ENCODE measurements at places on chromosomes 2 and 18. TPM values are rescaled to one million over a fixed set of nuclear protein-coding genes. Genes with fewer than 3 reads are reported as not detected.
A peak's percentile ranks its signal among the peaks of the same experiment; 100 is the strongest.

GRCh38 chr2:157259386-157259785 is 1.9 kb downstream of the GALNT5 start:
- no peak for DNase-seq

Gene RNF181
- total RNA-seq = 235 TPM

DNA sequence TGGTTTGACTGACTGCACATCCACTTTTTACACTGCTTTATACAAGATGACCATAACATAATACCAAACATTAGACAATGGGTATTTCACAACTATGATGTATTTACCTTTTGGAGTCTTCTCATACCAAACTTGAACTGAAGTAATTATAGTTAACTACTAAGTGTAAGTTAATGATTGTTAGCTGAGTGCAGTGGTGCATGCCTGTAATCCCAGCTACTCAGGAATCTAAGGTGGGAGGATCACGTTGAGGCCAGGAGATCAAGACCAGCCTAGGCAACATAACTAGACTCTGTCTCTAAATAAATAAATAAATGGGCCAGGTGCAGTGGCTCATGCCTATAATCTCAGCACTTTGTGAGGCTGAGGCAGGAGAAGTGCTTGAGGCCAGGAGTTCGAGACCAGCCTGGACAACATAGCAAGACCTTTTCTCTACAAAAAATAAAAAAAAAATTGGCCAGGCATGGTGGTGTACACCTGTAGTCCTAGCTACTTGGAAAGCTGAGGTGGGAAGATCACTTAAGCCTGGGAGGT is 44.9 kb upstream of the ORC2 start:
- DNase-seq = no peak

DNA sequence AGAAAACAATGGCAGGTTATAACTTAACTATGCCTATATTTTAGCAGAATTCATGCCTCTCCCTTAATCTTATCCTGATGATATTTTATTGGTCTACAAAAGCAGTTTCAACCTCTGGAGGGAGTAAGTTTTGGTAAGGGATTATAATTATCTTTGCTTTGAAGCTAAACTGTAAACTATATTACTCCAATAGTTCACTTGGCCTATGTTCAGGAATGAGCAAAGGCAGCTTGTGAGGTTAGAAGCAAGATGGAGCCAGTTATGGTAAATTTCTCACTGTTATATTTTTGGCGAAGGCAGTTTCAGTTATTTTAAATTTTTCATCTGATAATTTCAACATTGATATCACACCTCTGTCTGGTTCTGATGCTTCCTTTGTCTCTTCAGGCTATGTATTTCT is 192.5 kb upstream of the RGPD4 start:
- DNase-seq = no peak

Gene PTH2R
- total RNA-seq = not detected

Gene FAM110C
- total RNA-seq = not detected

DNA sequence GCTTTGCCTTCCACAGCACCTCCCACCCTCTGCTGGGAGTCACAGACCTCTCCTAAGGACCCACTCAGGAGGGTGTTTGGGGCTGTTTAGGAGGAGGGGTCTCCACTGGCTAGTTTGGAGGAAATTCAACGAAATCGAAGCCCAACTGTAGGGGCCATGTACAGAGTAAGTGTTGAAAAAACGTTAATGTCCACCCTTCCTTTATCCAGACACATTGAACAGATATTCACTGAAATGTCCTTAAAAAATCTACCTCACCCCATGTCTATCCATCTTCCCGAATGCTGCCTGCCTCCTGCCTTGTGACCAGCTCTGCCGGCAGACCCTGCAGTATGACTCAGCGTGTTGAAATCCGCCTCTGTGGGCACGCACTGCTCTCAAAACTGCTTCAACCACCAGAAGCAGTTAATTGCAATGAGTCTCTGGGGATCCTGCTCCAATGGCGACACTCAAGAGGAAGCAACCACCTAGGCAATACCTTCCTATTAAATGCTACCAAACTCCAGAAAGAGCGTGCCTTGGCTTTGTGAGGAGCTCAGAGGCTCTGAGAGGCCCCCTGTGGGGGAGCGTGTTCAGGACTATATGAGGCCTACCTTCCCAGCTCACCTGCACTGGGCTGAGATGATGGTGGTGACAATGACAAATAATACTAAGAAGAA is 61.4 kb upstream of the RTN4 start:
- DNase-seq = peak; percentile 98

Gene STARD6
- not detected for total RNA-seq

DNA sequence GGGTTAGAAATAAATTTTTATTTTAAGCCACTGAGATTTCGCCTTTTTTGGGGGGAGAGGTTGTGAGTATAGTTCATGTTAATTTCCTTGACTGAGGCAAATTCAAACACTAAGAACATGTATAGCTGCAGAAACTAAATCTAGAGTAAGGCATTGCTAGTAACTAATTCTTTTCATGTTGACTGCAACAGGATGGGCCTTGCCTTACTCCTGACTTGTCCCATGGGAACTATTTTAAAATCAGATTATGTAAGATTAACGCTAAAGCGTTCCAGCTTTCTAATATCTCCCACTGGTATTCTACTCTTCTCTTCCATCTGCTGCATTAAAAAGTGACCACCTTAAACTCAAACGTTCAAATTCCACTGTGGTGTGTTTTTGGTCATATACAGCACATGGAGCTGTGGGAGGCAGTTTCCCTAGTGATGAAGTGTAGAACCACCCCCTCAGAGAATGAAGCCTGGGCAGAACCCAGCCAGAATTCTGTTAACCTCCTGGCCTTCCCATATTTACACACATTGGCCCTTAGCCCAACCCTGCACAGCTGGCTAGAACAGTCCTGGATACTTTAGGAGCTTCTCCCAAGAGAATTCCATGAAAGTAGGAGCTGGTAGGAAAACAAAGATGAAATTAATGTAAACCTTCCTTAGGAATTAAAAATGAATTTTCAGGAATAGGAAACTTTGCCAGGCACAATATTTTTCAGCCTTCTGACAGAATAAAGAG is 687.8 kb downstream of the SLC4A3 start:
- DNase-seq = peak; percentile 29

Gene BCL2L11
- total RNA-seq = 6.9 TPM

- peak; percentile 40 for DNase-seq
Measured at GRCh38 chr2:164257742-164258141, 363.5 kb downstream of the GRB14 start.

GRCh38 chr2:240392948-240393830 is 42.3 kb upstream of the GPC1 start:
- no peak for DNase-seq

DNA sequence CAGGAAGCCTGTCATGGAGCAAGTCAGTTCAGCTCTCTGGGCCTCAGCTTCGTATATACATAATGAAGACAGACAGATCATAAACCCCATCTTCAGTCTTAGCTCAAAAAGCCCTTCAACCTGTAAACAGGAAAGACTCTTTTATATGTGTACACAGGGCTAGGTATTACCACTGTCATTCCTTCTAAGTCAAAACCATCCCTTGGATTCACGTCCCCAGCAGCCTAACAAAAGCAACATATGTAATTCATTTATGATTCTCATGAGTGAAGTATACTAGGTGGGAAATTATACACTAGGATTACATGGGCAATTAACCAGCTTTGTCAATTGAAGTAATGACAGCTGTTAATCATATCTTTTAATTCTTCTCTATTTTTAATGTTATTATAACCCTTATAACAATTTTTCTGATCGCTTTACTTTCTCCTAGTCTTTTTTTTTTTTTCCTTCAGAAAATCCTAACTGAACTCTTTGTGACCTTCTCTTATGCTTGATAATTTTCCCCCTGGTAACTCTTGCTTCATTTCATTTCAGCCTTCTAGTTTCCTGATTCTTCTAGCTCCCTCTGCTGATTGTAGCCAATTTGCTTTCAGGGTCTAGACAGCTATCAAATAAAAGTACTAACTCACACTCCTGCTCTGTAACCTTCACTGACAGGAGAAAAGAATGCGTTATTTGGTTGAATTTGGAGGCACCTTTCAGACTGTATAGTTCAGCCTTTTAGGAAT is 99.7 kb downstream of the RBM43 start:
- peak; percentile 47 for DNase-seq

Gene SERPINB4
- total RNA-seq = not detected

- DNase-seq = no peak
Measured at GRCh38 chr2:38450509-38450908, 73.4 kb upstream of the ATL2 start.

Gene HOXD13
- not detected for total RNA-seq

Gene ZNF521
- total RNA-seq = 10.6 TPM

Gene STPG4
- total RNA-seq = 0.19 TPM

- DNase-seq = peak; percentile 66
Measured at GRCh38 chr18:56257205-56257604, 381.2 kb downstream of the TXNL1 start.
